ENCODE measurements at places on chromosomes 1 and 21. TPM values are rescaled to one million over a fixed set of nuclear protein-coding genes. Genes with fewer than 3 reads are reported as not detected.
A peak's percentile ranks its signal among the peaks of the same experiment; 100 is the strongest.

The GBP5 gene
- 209 TPM for total RNA-seq

GRCh38 chr1:3233551-3233950 lies 164.5 kb downstream of the PRDM16 start:
- H3K4me3 ChIP-seq = no peak overlapping the region
- no peaks in the 10 kb centered on the region for H3K4me1 ChIP-seq
- no peaks in the 10 kb centered on the region for H3K27me3 ChIP-seq

- H3K4me3 ChIP-seq = peak overlapping the region; percentile 39
- no peaks in the 10 kb centered on the region for H3K27me3 ChIP-seq
- H3K36me3 ChIP-seq = peaks cover 20% of the 10 kb centered on the region
- peak overlapping the region; percentile 43 for H3K27ac ChIP-seq
- no peak for DNase-seq
These were observed 18.8 kb upstream of the PWP2 start for GRCh38 chr21:44088401-44088780.

- peaks cover 90% of the 10 kb centered on the region for H3K4me1 ChIP-seq
- DNase-seq = peak; percentile 66
- peak overlapping the region; percentile 92 for H3K4me3 ChIP-seq
- H3K36me3 ChIP-seq = peaks cover 6% of the 10 kb centered on the region
These were observed 7.8 kb downstream of the NUAK2 start for GRCh38 chr1:205313563-205314308.

GRCh38 chr1:113531321-113531720 lies 141.0 kb downstream of the MAGI3 start:
- no peaks in the 10 kb centered on the region for H3K27me3 ChIP-seq
- H3K4me3 ChIP-seq = no peak overlapping the region
- no peak overlapping the region for H3K27ac ChIP-seq
- no peak for DNase-seq
- H3K36me3 ChIP-seq = no peaks in the 10 kb centered on the region
- no peaks in the 10 kb centered on the region for H3K4me1 ChIP-seq
